ENCODE measurements at places on chromosomes 1 and 21.

- no peak for DNase-seq
Measured at GRCh38 chr1:12464045-12464461, 154.0 kb downstream of the DHRS3 start.

- no peak for DNase-seq
Measured at GRCh38 chr1:78210175-78210574, 164.4 kb downstream of the GIPC2 start.

- DNase-seq = no peak
Measured at GRCh38 chr1:174152427-174152826, 6.9 kb upstream of the RABGAP1L start.

- no peak for DNase-seq
Measured at GRCh38 chr1:3789421-3790300, 6.6 kb downstream of the LRRC47 start.
